Transverse colon (tissue), 4 donors: ENCODE measurements at places on chromosomes 13 and 19. TPM values are rescaled to one million over a fixed set of nuclear protein-coding genes. Genes with fewer than 3 reads are reported as not detected.

DNA sequence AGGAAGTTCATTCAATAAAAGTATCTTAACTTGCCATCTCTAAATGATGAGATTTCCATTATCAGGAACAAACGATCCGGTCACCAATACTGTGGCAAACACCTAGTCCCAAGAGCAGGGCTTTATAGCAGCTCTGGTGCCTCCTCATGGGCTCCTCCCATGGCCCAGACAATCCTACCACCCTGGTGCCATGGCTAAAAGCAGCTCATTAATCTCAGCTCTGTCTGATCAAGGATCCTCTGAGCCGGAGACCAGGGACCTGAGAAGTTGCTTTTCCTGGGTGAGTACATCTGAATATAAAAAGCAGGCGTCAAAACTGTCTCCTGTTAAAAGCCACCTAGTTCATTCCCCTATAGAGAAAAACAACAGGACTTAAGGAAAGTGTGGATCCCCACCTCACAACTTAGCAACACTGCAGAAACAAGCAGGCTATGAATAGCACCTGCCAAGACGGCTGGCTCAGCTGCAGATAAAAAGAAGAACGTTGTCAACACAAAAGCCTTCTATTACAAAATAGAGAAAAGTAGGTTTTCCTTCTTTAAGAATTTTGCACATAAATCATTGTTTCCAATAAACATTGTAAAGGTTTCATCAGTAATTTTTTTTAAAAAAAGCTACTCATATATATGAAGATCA lies 30.3 kb downstream of the TSHZ3 start:
- no peaks in the 10 kb centered on the region for H3K27me3 ChIP-seq
- H3K4me1 ChIP-seq, result peaks cover 5% of the 10 kb centered on the region
- no peak overlapping the region for H3K4me3 ChIP-seq
- no peaks in the 10 kb centered on the region for H3K36me3 ChIP-seq
- no peak overlapping the region for H3K27ac ChIP-seq
- DNase-seq, result no peak

- H3K27me3 ChIP-seq, result peaks cover 14% of the 10 kb centered on the region
- H3K4me3 ChIP-seq, result no peak overlapping the region
- peaks cover 4% of the 10 kb centered on the region for H3K4me1 ChIP-seq
- DNase-seq, result no peak
Observed at GRCh38 chr19:35882114-35882832, 13.9 kb downstream of the APLP1 start.

DNA sequence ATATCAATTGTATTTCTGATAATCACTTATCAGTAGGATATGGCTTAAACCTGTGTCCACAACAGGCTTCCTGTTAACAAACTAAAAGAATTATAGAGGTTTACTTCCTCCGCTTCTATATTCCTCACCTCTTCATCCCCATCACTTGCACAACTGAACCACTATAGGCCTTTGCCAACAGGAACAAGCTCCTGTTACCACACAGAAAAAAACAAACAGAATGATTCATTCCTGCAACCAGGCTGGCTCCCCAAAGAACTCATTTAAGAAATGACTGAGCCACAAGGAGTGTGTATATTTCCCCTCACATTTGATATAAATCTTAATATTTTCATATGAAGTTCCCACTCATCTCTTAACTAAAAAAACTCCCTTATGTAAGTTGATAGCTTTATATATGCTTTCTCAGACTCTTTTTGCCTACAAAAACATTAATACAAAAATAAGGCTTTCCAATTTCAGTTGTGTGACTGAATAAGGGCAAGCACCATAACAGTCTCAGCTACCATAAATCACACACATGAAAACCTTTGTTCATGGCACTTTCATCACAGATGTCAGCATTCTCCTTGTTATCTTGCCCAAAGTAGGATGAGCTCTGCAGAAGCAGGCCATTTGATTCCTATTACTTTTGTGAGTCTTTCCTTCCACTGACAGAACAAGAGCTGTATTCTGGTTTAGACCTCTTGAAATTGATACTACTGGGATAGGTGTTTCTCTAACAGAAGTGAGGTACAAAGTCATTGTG lies 366.8 kb downstream of the SLITRK1 start:
- no peak for DNase-seq
- no peaks in the 10 kb centered on the region for H3K4me1 ChIP-seq

DNA sequence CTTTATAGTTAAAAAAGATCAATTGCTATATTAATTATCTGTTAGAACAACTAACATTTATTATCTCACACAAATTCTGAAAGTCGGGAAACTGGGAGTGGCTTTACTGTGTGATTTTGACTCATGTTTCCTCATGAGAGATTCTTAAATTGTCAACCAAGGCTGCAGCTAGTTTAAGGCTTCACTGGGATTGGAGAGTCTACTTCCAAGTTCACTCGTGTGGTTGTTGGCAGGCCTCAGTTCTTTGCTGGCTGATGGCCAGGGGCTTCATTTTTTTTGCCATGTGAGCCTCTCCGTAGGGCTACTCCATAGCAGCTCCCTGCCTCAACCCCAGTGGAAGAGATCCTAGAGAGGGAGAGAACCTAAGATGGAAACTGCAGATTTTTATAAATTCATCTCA lies 24.5 kb upstream of the LPAR6 start:
- peak overlapping the region; percentile 6 for H3K27ac ChIP-seq
- no peaks in the 10 kb centered on the region for H3K4me1 ChIP-seq
- no peaks in the 10 kb centered on the region for H3K27me3 ChIP-seq
- H3K4me3 ChIP-seq, result no peak overlapping the region
- peak; percentile 21 for DNase-seq

GRCh38 chr13:78603240-78603957 lies at the start of gene POU4F1:
Gene POU4F1 (minus strand): TSS chr13:78603552. CDS start chr13:78603326, 226 bp downstream.
- H3K36me3 ChIP-seq, result no peaks in the 10 kb centered on the region
- peak within 1 kb of the TSS; percentile 44 for H3K4me3 ChIP-seq
- H3K27ac ChIP-seq, result no peak within 1 kb of the TSS
- H3K4me1 ChIP-seq, result peaks cover 38% of the 10 kb centered on the region

DNA sequence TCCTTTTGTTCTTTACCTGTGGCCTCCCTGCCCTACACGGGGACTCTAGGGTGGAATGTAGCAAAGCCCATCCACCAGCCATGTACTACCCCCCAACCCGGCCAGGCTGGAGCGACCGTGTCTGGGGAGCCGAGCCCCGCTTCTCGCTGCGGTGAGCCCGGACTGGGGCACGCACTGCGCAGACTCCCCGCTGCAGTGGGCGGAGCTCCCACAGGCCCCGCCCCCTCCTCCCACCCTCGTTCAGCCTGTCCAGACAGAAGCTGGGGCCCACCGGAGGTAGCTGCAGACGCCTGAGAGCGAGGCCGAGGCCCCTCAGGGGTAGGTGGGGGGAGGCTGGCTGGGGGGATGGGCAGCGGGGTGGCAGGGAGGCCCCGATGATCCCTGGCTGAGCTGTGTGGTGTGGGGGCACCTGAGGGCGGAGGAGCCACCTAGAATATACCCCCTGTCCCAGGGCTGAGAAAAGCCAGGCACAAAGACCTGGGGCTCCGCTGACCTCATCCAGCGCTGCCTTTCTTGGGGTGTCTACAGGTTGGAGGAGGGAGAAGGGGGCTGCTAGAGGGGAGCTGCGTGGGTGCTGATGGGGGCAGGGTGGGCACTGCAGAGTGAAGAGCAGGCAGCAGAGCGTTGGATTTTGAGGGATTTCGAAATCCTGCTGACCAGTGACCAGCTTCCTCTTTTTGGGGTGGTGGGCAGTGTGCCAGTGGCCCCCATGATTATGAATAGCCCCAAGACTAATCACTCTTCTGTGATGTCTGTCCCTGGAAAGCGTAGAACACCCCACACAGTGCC lies 17.3 kb downstream of the PLD3 start:
- no peaks in the 10 kb centered on the region for H3K36me3 ChIP-seq
- no peaks in the 10 kb centered on the region for H3K27me3 ChIP-seq
- H3K4me1 ChIP-seq, result no peaks in the 10 kb centered on the region

DNA sequence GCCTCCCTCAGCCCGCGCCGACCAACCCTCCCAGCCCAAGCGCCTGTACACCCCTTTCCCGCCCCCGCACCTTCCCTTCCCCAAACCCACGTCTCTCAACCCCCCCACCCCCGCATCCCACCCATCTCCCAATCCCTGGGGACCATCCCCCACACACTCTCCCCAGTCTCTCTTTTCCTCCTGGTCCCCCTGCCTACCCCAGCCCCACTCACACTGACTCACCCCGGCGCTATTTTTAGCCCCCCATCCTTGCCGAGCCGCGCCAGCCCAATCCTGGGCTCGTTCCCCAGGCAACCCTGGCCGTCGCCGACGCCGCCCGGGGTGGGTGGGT lies 11.7 kb downstream of the CIC start:
- peak overlapping the region; percentile 85 for H3K4me3 ChIP-seq
- no peaks in the 10 kb centered on the region for H3K27me3 ChIP-seq
- H3K27ac ChIP-seq, result peak overlapping the region; percentile 92

DNA sequence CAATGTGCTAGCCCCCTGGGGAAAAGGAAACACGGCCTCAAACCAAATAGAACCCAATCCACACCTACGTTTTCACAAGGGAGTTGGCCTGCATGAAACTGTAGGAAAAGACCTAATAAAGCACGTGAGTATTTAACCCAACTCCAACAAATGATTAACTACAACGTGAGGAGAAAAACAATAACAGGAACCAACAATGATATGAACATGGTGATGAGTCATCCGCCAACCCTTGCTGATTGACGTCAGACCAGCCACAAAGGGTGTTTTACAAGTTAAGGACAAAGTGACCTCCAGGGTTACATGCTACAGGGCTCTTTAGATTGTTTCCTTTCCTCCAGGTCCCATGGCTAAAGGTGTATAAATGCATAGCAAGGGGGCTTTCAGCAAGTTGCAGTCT lies 460.5 kb downstream of the COG6 start:
- no peaks in the 10 kb centered on the region for H3K27me3 ChIP-seq
- H3K36me3 ChIP-seq, result no peaks in the 10 kb centered on the region
- H3K27ac ChIP-seq, result peak overlapping the region; percentile 13
- peaks cover 9% of the 10 kb centered on the region for H3K4me1 ChIP-seq
- peak; percentile 79 for DNase-seq

DNA sequence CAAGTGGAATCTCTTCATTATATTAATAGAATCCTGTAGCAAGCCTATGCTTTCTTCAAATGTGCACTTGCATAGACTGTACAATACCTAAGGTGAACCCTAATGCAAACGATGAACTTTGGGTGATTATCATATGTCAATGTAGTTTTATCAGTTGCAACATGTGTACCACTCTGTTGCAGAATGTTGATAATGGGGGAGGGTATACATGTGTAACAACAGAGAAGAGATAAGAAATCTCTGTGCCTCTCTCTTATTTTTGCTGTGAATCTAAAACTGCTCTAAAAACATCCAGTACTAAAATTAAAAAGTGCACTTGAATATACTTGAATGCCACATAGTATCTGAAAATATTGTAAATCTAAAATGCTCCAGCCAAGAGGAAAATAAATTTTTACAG lies 820.8 kb upstream of the MIR17HG start:
- H3K4me3 ChIP-seq, result no peak overlapping the region
- no peaks in the 10 kb centered on the region for H3K36me3 ChIP-seq
- no peak overlapping the region for H3K27ac ChIP-seq
- H3K27me3 ChIP-seq, result no peaks in the 10 kb centered on the region

Gene FFAR1
- not detected for total RNA-seq

Gene POMP
- total RNA-seq, result 56.8 TPM

Gene PEAK3
- 1.1 TPM for total RNA-seq
